ENCODE measurements at places on chromosomes 3 and 15.

- DNase-seq = no peak
Measured at GRCh38 chr3:181212271-181212670, 222.7 kb upstream of the DNAJC19 start.

GRCh38 chr3:173066044-173067004 lies 74.7 kb downstream of the SPATA16 start:
- DNase-seq = no peak

DNA sequence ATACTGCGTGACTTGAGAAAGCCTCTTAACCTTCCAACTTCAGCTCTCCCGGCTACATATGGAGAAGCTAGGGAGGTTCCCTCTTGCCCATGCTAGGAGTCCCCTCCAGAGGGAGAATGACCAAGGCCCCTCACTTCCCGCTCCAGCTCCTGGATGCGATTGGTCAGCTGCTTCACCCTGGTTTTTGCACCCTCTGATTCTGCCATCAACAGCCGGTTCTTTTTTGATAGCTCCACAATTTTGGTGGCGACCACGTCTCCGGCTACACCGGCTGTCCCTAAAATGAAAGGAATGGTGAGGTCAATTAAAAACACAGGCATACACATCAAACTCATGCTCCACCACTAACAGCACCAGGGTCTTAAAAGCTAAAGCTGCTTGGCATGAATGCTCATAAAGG lies 20.6 kb downstream of the CCDC13 start:
- no peak for DNase-seq

- no peak for DNase-seq
Measured at GRCh38 chr3:30625541-30626438, 19.4 kb downstream of the TGFBR2 start.

DNA sequence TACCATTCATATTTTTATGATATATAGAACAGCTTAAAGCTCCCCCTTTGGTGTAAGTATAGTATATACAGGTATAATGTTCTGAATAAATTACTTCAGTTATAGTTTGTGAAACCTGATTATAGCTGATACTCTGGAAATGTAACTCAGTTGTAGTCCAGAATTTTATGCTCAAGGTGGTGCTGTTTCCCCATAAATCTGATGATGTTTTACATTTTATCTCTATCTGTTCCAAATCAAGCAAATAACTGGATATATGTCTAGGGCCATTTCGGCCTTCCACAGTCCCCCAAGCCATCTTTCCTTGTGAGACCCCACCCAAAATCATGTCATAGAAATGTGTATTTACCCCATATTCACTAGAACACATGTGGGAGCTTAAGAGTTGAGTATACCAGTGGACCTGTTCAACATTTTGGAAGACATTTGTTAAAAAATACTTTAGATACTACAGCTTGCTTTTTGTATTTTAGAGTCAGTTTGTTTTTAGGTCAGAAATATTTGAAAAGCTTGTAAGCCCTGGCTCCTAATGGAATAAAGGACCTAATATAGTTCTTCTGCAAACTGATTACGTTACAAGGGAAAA lies 107.1 kb downstream of the ATG7 start:
- DNase-seq = peak; percentile 28

- DNase-seq = no peak
Measured at GRCh38 chr3:150035910-150036612, 65.4 kb upstream of the PFN2 start.

DNA sequence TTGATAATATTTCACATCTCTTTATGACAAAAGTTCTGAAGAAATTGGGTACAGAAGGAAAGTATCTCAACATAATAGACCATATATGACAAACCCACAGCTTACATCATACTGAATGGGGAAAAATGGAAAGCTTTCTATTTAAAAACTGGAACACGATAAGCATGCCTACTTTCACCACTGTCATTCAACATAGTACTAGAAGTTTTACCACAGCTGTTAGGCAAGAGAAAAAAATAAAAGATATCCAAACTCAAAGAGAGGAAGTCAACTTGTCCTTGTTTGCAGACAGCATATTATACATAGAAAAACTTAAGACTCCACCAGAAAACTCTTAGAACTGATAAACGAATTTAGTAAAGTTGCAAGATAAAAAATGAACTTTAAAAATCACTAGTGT lies 40.3 kb downstream of the COPS2 start:
- no peak for DNase-seq

- no peak for DNase-seq
Measured at GRCh38 chr3:136804813-136805212, 14.1 kb upstream of the SLC35G2 start.

GRCh38 chr3:36868614-36869436 lies 76.0 kb downstream of the TRANK1 start:
- peak; percentile 63 for DNase-seq

GRCh38 chr3:110928016-110928662 lies 143.5 kb upstream of the NECTIN3 start:
- DNase-seq = no peak

- peak; percentile 13 for DNase-seq
Measured at GRCh38 chr3:33513262-33513863, 73.2 kb upstream of the UBP1 start.

- DNase-seq = no peak
Measured at GRCh38 chr3:107619549-107619948, 96.8 kb downstream of the BBX start.

DNA sequence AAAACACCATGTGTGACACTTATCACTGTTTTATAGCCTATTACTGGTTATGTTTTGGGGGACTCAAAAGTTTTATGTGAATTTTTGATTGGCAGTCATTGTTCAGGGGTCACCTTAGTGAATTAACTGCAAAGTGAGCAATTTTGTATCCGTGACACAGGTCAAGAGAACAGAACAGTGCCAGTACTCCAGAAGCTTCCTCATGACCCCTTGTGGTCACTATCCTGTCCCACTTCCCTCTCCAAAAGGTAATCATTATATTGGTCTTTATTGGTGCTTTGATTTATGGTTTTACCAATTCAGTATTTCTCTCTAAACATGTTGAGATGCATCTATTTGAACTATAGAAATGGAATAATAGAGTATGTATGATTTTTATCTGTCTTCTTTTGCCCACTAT lies 107.1 kb downstream of the STT3B start:
- DNase-seq = no peak

DNA sequence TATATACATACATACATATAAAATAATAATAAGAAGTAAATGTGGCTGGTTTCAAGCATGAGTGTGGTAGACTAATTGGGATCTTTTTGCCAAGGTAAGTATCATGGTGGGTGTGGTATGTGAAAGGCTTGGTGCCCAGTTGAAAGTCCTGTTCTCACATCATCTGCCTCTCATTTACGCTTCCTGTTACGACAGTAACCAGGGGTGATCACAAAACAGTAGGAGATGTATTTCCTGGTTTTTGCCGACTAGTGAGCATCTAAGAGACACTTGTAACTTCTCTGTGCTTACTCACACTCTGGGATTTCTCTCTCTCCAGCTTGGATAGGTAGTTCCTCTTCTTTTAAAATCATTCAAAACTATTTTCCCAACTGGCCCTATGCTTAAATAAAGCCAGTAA lies 1028.3 kb upstream of the NR2F2 start:
- DNase-seq = no peak

GRCh38 chr3:30112902-30113484 lies 493.4 kb upstream of the TGFBR2 start:
- peak; percentile 41 for DNase-seq

DNA sequence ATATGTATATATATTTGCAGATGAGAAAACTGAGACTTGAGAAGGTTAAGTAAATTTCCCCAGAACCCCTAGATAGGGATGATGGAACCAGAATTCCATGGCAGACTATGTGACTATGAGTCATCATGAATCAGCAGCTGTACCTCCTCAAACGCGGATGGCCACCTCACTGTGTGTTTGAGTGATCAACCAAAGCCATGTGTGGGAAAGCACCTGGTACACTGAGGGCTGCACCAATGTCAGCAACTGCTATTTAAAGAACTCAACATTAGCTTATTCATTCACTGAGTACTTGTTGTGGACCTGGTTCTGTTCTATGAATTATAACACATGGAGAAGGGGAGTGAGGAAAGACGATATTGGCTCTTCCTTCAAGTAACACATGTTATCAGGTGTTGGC lies 377.0 kb downstream of the GAP43 start:
- no peak for DNase-seq

DNA sequence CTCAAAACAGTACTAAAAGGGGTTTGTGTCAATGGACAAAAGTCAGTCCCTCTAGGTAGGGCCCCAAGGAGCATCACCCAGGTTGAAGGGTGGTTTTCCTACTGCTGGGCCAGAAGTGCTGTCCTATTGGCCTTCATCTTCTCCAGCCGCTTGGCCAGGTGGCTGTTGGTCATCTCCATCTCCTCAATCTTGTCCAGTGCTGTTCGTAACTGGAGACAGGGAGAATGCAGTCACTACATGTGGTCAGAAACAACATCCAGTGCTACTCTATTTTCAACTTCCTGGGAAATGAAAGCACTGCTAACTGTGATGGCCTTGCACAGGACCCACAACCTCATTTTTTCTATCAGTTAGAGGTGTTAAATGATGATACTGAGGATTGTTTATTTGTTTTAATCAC lies 60.4 kb downstream of the MLH1 start:
- no peak for DNase-seq

DNA sequence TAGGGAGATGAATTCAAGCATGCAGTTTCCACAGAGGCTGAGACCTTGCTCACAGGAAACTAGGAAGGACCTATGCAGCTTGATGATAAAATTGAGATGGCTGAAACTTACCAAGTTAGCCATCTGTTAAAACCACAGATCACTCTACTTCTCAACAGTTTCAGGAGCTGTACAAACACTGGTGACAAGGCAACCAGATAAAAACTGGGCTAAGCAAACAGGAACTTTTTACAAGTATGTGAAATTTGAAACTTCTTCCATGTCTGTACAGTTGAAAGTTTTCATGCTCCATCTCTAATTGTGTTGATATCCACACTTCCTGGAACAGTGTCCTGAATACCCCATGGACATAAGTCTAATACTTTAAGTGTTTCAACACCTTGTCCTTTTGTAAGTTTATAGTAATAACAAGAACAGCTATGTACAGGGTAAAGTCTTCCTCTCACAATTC lies 78.2 kb downstream of the FAIM start:
- peak; percentile 67 for DNase-seq

DNA sequence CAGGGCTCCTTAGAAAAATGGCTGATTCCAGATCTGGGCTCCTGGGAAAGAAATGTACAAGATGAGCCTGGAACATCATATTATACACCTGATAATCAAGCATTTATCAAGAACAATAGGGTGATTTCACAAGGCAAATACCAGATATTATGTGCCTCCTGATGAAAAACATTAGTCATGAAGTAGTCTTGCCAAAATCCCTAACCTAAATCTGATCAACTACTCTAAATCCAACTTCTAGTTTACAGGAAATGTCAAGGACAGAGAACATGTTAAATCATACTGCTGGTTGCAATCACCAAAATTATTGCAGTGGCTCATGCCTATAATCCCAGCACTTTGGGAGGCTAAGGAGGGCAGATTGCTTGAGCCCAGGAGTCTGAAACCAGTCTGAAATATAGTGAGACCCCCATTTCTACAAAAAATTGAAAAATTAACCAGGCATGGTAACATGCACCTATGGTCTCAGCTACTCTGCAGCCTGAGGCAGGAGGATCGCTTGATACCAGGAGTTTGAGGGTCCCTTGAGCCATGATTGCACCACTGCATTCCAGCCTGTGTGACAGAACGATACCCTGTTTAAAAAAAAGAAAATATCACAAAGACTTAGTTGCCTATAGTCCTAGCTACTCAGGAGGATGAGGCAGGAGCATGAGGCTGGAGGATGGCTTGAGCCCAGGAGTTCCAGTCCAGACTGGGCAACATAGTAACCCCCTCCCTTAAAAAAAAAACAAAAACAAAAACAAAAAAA lies 34.9 kb upstream of the ATP13A3 start:
- no peak for DNase-seq

DNA sequence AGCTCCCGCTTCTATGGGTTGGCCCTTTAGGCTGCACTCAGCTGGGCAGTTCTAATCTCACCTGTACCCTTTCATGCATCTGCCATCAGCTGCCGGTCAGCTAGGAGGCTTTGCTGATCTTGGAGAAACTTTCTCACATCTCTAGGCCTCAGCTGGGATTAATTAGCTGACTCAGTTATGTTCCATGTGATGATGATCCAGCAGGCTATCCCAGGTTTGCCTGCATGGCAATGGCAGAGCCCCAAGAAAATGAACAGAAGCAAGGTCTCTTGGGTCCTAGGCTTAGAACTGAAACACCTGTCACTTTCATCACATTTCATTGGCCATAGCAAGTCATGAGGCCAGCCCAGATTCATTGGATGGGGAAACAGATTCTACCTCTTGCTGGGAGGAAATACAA lies 304.6 kb upstream of the TBC1D5 start:
- DNase-seq = no peak

GRCh38 chr15:98706986-98707385 lies 58.6 kb downstream of the IGF1R start:
- no peak for DNase-seq

DNA sequence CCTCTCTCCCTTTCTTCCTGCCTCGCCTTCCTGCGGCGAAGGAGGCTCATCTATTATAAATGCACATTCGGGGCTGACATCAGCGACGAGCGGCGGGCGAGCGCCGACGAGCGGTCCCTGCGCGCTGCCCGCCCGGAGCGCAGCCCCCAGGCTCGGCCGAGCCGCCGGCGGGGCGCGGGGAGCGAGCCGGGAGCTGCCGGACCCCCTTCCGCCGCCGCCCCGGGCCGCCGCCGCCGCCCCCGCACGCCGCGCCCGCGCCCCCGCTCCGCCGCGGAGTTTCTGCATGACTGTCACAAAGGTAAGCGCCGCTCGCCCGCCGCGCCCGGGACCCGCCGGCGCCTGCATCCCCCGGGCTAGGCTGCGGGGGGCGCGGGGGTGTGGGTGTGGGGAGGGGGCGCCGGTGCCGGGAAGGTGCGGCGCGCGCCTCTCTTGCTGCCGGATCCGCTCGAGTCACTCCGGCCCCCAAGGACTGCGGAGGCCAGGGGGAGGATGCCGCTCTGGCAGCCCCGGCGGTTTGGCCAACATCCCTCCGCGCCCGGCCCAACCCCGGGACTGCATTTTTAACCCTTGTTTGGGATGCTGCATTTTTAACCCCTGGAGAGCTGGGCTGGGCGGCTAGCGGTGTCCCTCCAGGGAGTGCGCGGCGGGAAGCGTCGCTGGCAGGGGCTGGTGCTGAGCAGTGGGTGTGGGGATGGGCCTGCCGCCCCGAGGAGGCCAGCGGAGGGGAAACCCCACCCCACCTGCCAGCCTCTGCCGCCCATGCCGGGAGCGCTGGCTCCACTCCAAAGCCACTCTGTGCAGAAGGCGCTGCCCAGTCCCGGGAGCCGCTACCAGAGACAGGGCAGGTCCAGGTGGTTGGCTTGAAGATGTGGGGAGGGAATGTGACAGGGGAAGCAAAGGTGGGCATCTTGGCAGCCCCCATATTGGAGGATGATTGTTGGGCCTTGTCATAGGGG lies at the start of gene CORO2B:
CORO2B (plus strand) TSS at position 14 of the 956 bp plus-strand sequence; CDS start at position 284, 270 bp downstream.
- no peak for DNase-seq

DNA sequence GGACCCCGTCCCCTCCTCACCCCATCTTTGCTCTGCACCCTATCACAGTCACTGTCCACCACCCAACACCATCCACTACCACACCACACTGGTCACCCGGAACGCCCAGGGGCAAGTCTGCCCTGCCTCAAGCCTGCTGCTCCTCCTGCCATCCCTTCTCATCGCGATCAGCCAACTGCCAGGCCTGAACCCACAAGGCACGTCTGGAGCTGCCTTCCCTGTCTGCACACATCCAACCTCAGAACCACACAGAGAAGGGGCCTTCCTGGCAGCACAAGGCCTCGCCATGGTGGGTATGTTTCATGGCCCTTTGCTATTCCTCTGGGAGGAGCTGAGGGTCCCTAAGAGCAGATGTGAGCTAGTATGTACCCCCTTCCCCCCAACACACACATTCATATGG lies 3.4 kb upstream of the DUSP7 start:
- no peak for DNase-seq

- DNase-seq = no peak
Measured at GRCh38 chr15:67808821-67809220, 16.5 kb upstream of the SKOR1 start.

GRCh38 chr3:131944676-131945075 lies 90.1 kb downstream of the CPNE4 start:
- DNase-seq = no peak
